Activated CD8-positive, alpha-beta memory T cell treated with anti-CD3 and anti-CD28 coated beads, Interleukin-2, amount 50 U/mL, for 4 hours (primary cell): ENCODE measurements at places on chromosomes 7 and 10.
A peak's percentile ranks its signal among the peaks of the same experiment; 100 is the strongest.

- no peak for DNase-seq
These were observed 383.2 kb upstream of the ZMIZ1 start for GRCh38 chr10:78685466-78686103.

GRCh38 chr10:25631471-25631870, 302.6 kb upstream of the MYO3A start:
- DNase-seq = no peak

DNA sequence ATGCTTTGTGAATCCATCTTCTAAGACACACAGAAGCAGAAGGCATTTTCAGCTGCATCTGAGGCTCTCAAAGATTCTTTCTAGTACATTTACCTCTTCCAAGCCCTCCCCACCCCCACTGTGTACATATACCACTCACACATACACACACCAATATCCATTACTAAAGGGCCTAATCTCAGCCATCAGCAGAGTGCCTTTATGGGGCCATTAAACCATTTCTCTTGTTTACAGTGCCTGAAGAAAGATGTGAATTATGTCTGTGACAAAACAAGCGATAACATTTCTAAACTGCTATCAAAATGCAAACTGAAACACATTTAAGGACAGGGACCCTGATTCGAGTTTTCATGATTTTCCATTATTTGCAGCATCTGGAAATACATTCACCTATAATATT, 40.0 kb downstream of the ETV1 start:
- DNase-seq = no peak

DNA sequence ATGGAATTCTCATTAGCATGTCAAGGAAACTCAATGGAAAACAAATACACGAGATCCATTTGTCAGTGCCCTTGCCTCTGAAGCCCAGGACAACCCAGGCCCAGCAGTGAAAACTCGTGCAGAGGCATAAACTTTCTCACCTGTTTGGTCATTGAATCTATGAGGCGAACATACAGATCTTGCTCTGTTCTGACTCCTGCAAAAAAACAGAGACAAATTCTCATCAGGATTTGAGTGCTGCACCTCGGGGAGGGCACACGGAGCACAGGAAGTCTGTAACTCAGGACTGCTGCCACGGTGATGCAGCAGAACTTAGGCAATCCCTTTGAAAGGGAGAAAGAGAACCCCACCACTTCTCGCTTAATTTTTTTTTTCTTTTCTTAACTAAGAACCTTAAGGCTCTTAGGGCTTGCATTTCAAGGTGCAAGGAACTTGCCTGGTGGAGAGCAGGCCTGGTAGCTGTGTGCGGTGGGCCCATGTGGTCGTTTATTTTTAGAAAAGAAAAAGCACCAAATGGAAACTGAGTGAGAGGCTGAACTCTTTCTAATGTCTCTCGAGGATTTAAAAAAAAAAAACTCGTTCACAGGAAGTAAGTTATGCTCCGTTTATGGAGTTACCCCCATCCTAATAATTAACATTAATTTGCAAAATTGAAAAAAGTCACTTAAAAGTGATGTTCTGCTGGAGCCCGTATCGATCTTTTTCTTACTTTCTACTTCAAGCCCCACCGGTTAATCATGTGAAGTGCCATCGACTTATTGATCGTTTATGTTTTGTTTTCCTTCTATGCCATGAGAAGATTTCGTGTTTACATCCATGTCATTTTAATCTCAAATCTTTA, 1.8 kb downstream of the EBF3 start:
- DNase-seq = no peak

- no peak for DNase-seq
These were observed 268.6 kb upstream of the KLF14 start for GRCh38 chr7:131002600-131002999.

DNA sequence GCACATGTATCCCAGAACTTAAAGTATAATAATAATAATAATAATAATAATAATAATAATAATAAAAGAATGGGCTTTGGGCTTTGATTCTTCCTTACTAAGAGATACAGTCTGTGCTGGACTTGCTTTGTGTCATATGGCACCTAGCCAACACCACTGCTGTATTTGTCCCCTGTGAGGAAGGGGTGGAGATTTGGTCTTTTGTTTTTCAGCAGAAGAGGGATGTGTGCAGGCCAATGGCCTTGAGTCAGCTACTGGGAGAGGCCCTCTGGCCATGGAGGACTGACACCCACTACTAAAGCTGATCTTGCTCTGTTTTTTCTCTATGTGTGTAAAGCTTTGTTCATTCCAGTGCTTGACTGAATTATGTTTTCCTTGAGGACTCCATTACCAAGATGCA, 573.0 kb upstream of the PCDH15 start:
- no peak for DNase-seq

- DNase-seq = no peak
These were observed 137.0 kb downstream of the CCDC7 start for GRCh38 chr10:32582946-32583345.

DNA sequence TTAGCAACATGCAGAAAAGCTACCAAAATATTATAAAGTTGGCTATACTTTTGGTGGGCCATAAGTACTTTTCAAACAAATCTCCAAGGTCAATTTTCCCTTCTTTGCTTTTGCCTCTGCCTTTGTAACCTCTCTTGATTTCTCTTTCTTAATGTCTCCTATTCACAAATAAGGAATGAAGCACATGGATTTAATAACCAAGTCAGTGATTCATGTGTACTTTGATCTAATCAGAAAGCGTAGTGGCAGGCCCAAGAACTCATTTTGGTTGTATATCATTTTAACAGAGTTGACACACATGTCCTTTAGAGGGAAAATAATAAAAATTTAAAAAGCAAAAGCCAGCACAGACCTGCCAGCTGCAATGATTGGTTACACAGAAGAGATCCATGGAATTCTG, 93.7 kb downstream of the FZD1 start:
- no peak for DNase-seq

DNA sequence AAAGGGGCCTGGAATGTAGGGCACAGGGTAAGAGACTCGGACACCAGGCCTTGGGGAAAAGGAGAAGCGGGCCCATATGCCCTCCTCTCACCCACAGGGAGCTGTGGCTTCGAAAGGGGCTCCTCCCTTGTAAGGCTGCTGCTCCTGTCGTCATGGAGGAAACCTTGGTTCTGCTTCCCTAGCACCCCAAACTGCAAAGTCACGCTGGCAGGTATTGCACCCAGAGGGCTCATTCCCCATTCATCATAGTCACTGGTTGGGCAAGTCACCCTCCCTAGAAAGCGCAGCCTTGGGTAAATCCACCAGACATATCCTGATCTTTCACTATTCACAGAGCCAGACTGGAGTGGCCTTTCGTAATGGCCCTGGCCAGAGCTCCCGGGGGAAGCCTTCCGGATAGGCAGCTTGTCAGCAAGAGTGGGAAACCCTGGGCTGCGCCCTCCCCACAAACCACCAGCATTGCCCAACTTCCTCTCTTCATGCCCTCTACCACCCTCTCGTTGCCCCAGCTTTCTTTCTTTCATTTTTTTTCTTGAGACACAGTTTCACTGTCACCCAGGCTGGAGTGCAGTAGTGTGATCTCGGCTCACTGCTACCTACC, 121.0 kb downstream of the HIP1 start:
- DNase-seq = peak; percentile 29

GRCh38 chr7:2495418-2496299, 19.5 kb upstream of the GRIFIN start:
- no peak for DNase-seq

GRCh38 chr7:34928052-34928451, 109.2 kb downstream of the DPY19L1 start:
- DNase-seq = peak; percentile 36

GRCh38 chr10:77383861-77384553, 253.6 kb downstream of the KCNMA1 start:
- no peak for DNase-seq

DNA sequence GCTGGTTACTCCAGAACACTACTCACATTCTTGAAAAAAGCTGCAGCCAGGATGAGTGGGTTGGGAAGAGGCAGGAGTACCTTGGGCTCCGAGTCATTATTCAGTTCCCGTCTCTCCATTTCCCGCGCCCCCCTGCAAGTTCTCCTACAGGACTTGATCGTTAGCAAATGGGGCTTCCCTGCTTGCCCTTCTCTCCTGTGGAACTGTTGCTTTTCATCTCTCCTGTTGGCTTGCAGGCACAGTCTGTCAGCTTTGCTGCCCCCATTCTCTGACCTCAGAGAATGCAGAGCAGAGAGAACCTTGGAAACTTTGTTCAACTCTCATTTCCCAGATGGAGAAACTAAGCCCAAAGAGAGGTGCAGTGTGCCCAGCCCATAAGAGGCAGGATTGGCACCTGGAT, 35.6 kb upstream of the LRRC4 start:
- no peak for DNase-seq

- no peak for DNase-seq
These were observed 106.2 kb upstream of the INHBA start for GRCh38 chr7:41809116-41809515.

DNA sequence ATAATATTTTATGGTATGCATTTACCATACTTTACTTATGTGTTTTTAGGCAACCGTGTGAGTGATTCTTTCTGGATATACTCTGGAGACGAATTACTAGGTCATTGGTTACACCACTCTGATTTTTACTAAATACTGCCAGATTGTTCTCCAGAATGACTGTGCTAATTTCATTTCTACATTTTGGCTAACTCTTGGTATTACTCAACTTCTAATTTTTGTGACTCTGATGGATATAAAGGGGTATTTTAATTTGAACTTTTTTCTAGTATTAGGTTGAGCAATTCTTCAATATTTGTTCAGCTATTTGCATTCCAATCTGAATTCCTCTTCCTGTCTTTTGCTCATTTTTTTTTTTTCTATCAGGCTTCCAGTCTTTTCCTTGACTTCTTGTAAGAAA, 223.6 kb downstream of the MDFIC start:
- no peak for DNase-seq

DNA sequence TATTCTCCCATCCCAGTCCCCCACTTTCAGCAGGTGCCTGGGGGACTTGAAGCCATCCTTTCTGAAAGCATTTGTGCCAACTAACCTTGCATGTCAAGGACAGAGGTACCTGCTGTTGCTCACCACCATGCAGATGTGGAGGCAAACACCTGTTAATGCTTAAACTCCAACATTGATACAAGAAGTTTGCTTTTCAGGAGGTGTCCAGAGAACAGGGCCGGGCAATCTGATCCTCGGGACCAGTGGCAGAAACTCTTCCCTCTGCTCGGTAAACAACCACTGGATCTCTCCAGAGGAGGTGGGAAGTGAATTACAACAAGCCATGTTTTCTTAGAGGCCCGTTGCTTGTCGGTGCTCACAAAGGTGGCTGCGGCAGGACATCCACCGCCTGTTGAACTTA, 54.7 kb downstream of the FGFR2 start:
- DNase-seq = no peak

- DNase-seq = no peak
These were observed 126.8 kb downstream of the ADRA2A start for GRCh38 chr10:111203615-111204014.

- DNase-seq = no peak
These were observed 89.9 kb upstream of the PPP1R3A start for GRCh38 chr7:114008696-114009095.

GRCh38 chr10:5399332-5399731, 5.3 kb downstream of the TUBAL3 start:
- no peak for DNase-seq

- no peak for DNase-seq
These were observed 644.6 kb downstream of the SH2D4B start for GRCh38 chr10:81182296-81182695.

- no peak for DNase-seq
These were observed 50.5 kb upstream of the FOXP2 start for GRCh38 chr7:114364151-114364550.

DNA sequence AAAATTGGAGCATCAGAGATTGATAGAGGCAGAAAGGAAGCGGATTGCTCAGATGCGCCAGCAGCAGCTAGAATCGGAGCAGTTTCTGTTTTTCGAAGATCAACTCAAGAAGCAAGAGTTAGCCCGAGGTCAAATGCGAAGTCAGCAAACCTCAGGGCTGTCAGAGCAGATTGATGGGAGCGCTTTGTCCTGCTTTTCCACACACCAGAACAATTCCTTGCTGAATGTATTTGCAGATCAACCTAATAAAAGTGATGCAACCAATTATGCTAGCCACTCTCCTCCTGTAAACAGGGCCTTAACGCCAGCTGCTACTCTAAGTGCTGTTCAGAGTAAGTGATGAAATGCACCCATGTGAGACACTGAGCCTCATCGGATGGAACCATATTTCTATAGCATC, 33.1 kb downstream of the STAMBPL1 start:
- no peak for DNase-seq

DNA sequence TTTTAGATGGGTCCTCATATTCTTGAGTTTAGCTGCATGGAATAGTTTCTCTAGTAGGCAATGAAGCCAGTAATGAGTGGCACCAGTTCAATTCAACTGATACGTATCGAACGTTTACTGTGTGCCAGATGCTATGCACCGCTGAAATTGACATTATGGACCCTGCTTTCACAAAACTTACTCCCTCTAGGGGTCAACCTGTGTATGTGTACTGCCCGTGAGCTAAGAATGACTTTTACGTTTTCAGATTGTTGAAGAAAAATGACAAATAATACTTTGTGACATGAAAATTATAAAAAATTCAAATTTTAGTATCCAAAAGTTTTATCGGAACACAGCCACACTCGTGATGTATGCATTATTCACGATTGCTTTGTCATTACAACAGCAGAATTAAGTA, 95.5 kb downstream of the ZMYND11 start:
- no peak for DNase-seq

- no peak for DNase-seq
These were observed 40.2 kb downstream of the PDSS1 start for GRCh38 chr10:26737730-26738129.

DNA sequence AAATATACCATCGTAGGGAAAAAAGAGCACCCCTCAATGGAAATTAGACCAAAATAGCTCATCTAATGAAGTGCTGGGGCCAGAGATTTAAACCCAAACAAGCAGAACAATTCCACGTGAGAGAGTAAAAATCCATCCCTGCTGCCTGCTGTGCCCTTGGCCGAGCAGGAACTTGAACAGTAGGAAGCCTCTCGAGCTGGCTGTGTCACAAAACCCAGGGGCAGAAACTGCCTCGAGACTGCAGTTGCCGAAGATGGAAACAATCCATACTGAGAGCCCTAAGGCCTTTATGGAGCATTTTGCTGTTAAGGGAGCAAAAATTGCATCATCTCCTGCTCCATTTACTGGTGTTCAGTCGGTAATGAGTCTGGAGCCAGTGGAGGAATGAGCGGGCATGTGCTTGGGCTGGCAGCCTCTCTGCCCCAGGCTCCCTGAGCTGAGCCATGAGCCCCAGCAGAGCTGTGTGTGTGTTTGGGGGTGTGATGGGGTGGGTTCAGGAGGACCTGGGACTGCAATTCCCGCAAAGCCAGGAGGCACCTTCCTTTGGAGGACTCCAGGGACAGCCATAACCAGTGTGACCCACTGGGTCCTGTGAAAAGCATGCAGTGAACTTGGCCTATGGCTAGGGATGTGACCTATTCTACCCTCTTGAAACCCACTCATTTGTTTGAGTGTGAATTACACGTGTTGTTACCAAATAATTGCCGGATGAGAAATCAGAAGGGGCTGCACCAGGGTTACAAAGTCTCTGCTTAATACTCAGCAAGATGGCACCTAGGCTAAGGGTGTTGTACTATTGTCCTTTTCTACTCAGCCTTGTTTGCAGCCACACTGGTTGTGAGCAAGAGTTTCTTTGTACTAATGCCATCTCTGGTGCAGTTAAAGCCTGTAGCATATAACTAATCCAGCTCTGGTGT, 58.3 kb downstream of the CDHR3 start:
- DNase-seq = no peak
